ENCODE measurements at places on chromosomes 12 and 14. TPM values are rescaled to one million over a fixed set of nuclear protein-coding genes. Genes with fewer than 3 reads are reported as not detected.

DNA sequence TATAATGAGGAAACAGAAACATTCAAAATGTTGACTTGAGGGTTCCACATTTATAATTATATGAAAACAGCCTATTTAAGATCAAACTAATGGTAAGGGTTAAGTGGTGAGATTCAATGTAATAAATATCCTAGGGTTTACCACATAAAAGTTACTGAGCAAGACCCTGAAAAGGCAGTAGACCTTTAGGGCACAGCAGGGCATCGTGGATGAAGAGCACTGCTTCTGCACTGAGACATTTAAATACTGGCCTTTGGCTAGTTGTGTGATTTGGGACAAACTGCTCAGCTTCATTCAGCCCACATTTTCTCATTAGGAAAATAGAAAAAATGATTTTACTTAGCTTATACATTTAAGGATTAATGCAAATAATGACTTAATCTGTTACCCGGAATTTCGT, 42.0 kb downstream of the CNTN1 start:
- H3K27me3 ChIP-seq = no peaks in the 10 kb centered on the region
- DNase-seq = no peak
- no peak overlapping the region for H3K27ac ChIP-seq
- no peaks in the 10 kb centered on the region for H3K36me3 ChIP-seq

PTPRB gene
- 41.5 TPM for total RNA-seq

- no peaks in the 10 kb centered on the region for H3K36me3 ChIP-seq
- H3K4me1 ChIP-seq = no peaks in the 10 kb centered on the region
- DNase-seq = no peak
- no peak overlapping the region for H3K4me3 ChIP-seq
Observed at GRCh38 chr12:127881371-127882140, 385.4 kb upstream of the TMEM132C start.

PLA2G1B gene
- total RNA-seq = not detected

DNA sequence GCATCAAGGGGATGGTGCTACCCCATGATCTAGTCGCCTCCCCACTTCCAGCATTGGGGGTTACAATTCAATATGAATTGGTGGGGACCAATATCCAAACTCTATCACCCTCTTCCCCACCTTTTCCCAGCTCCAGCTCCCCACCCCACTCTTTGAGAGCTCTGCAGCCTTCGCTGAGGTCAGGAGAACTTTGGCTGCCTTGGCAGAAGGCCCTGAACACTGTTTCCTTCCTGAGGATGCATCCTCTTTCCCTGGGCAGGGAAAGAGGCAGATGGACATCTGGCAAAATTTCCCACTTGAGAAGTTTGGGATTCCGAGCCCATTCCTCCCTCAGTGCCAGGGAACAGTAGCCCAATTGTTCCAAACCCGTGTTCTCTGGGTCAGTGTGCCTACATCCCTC, 169.1 kb downstream of the TSPAN9 start:
- no peak for DNase-seq
- peaks cover 89% of the 10 kb centered on the region for H3K4me1 ChIP-seq
- H3K27me3 ChIP-seq = no peaks in the 10 kb centered on the region
- H3K36me3 ChIP-seq = no peaks in the 10 kb centered on the region

GRCh38 chr14:44170101-44170500, 337.0 kb downstream of the FSCB start:
- H3K4me3 ChIP-seq = no peak overlapping the region
- DNase-seq = no peak
- no peaks in the 10 kb centered on the region for H3K27me3 ChIP-seq
- H3K36me3 ChIP-seq = no peaks in the 10 kb centered on the region
- no peaks in the 10 kb centered on the region for H3K4me1 ChIP-seq
- H3K27ac ChIP-seq = no peak overlapping the region

GRCh38 chr12:115506822-115507559, 770.5 kb downstream of the MED13L start:
- no peaks in the 10 kb centered on the region for H3K27me3 ChIP-seq
- H3K4me3 ChIP-seq = no peak overlapping the region

GRCh38 chr14:42145766-42146165, 539.1 kb downstream of the LRFN5 start:
- no peaks in the 10 kb centered on the region for H3K36me3 ChIP-seq
- H3K27ac ChIP-seq = no peak overlapping the region
- H3K4me3 ChIP-seq = no peak overlapping the region
- no peaks in the 10 kb centered on the region for H3K4me1 ChIP-seq

DNA sequence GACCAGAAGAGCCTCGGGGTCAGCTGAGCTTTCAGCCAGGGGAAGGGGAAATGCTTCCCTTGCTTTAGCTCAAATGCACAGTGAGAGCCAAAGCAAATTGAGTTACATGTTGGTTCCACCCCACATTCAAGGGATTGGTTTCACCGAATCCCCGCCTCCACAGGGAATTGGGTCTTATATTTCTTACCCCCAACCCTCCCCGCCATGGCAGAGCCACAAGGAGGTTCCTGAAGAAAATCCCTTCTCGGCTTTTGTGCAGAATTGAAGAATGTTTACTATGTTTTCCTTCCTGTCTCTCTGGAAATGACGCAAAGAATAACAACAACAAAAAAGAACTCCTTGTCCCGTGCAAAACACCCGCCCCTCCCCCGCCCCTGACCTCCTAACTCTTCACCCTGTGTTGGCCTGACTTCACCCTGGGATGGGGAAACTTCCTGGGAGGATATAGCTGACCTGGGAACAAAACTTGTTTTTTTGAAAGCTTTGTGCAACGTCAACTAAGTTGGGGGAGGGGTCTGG, 21.9 kb upstream of the CIPC start:
- H3K27me3 ChIP-seq = no peaks in the 10 kb centered on the region
- no peaks in the 10 kb centered on the region for H3K4me1 ChIP-seq
- no peaks in the 10 kb centered on the region for H3K36me3 ChIP-seq
- DNase-seq = peak; percentile 86

DNA sequence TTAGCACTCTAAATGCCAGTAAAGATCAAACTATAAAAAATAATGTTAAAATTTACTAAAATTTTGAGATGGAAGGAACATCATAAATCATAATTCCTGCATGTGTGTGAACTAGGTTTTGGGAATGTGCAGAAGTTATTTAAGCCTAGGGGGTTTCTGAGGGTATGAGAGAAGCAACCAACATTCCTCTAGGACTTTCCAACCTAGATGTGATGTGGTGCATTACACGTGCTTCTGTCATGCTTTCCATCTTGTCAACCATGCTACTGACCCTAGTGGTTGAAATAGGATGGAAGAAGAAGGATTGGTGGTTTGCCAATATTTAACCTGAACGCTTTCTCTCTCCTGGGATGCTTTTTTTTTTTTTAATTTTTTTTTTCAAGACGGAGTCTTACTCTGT, 209.3 kb downstream of the AEBP2 start:
- no peaks in the 10 kb centered on the region for H3K4me1 ChIP-seq
- no peak overlapping the region for H3K4me3 ChIP-seq
- H3K27me3 ChIP-seq = no peaks in the 10 kb centered on the region
- no peaks in the 10 kb centered on the region for H3K36me3 ChIP-seq
- no peak for DNase-seq
